ENCODE measurements at places on chromosomes 1 and 21.

- DNase-seq: no peak
Observed at GRCh38 chr1:246930830-246931548, 759 bp downstream of the AHCTF1 start.

DNA sequence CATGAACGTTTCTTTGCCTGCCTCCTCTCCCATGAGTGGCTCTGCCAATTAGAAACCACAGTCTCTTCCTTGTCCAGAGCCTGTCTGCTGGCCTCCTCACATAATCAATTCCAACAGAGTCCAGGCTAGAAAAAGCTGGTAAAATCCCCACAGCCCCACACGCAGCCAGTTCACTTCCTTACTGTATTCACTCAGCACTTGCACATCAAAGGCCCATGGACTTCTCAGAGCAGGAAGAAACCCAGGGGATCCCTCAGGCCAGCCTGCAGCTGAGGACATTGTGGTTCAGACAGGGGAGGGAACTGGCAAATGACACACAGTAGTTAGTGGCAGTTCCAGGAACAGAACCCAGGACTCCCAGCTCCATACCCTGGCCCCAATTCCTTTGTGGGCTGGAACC is 171.6 kb upstream of the EDN2 start:
- DNase-seq: no peak

- DNase-seq: no peak
Observed at GRCh38 chr1:231312432-231312788, 25.2 kb downstream of the EXOC8 start.

- no peak for DNase-seq
Observed at GRCh38 chr1:8203056-8203455, 114.9 kb upstream of the SLC45A1 start.

DNA sequence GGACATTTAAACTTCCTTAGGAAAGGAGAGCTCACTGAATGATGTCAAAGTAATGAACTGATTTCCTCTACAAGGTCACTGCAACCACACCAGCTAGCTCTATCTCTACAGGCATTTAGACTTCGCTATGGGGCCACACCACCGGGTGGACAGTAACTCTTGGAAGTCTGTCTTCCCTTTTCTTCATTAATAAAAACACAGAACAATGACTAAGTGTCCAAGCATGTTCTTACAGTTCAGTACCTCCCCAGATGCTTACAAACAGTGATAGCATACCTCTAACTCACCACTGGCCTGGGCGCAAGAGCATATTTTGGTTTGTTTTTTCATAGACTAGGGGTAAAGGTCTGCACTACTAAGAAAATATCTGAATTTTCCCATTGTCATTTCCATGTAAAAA is 54.6 kb downstream of the SIM2 start:
- no peak for DNase-seq

- no peak for DNase-seq
Observed at GRCh38 chr21:38909929-38910328, 104.2 kb downstream of the ETS2 start.

GRCh38 chr1:204170494-204171155 is 4.5 kb upstream of the REN start:
- DNase-seq: no peak

DNA sequence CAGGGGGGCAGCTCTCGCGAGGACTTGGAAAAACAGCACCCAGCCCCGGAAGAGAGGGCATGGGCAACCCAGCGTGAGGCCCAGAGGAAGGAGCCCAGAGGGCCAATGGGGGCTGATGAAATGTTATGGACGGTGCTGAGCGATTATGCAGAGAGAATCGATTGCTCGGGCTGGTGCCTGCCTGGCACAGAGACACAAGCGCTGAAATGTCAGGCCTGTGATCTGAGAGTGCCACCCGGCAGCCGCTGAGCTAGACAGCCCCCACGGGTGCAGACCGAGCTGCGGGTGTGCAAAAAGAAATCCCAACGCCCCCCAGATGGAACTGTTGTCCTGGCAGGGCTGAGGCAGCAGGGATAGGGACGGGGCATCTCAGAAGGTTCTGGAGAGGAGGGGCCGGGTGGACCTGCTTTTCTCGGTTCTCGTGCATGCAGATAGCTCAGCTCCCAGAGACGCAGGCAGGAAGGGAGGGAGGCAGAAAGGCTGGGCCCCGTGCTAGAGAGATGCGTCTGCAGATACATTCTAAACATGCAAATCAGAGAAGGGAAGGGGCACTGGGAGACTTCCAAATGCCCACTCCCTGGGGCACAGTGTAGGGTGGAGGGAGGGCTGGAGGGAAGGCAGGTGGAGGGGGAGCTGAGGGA is 41.5 kb downstream of the TAS1R2 start:
- no peak for DNase-seq

GRCh38 chr1:15184436-15185241 is 31.1 kb downstream of the TMEM51 start:
- no peak for DNase-seq
